ENCODE measurements at places on chromosomes 13 and 19. TPM values are rescaled to one million over a fixed set of nuclear protein-coding genes. Genes with fewer than 3 reads are reported as not detected.

DNA sequence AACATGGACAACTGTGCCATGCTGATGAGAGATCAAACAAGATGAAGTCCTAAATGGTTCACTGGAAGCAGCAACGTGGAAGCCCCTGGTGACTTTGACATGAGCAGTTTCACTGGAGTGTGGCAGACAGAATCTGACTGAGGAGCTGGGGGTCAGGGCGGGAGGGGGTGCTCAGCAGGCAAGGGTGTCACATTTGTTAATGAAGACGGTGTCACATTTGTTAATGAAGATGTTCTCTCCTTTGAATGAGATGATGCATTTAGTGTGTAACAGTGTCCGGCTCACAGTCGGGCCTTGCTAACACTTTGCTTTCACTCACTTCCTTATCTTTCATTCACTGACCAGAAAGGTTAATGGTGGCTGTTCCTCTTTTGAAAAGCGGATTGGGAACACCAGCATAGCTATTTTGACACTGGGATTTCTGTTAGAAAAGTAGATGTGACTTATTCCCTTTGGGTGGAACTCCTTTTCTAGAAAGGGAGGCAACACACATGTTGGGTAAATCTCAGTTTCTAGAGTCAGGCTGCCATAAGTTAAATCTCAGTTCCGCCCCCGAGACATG lies 693.7 kb downstream of the UQCRFS1 start:
- no peak for DNase-seq

GRCh38 chr19:41263850-41264580 lies at the start of gene HNRNPUL1:
HNRNPUL1 (plus strand) TSS chr19:41264372; CDS start chr19:41264504, 132 bp downstream.
- DNase-seq = peak; percentile 98

DNA sequence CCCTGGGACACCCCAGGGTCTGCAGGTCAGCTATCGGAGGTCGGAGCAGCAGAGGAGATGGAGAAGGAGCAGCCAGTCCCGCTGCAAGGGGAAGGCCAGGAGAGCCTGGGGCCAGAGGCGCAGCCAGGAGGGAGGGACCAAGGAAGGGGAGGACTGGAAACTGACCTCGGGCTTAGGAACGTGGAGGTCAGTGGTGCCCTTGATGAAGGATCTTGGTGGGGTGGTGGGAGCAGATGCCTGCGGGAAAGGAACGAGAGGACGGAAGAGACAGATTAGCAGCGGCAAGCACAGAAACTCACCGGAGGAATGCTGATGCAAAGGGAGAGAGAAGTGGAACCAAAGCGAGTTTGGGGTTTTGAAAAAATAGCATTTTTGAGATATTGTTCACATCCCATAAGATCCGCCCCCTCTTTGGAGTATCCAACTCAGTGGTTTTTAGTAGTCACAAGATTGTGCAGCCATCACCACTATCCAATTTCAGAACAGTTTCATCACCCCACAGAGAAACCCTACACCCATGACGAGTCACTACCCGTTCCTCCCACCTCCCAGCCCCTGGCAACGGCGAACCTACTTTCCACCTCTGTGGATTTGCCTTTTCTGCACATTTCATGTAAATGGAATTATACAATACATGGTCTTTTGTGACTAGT lies 22.1 kb downstream of the PLEKHF1 start:
- DNase-seq = no peak

Gene ZFP14
- total RNA-seq = 6.7 TPM

DNA sequence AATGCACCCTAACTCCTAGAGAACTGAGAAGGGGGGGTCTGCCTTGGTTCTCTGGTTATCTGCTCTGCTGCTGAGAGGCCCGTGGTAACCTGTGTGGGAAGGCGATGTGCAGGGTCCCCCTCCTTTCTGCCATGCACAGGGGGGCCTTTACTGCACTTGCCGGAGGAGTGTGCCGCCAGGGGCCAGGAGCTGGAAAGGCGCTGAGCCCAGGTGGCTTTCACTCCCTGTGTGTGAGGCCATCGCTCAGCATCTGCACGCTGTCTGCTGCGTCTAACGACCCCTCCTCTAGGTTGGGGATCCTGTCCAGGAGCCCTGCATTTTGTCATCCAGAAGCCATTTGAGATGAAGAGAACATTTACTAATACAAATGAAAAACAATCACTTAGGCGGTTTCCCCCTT lies 37.0 kb upstream of the TEX29 start:
- DNase-seq = no peak

- no peak for DNase-seq
Measured at GRCh38 chr13:31965361-31966066, 66.1 kb upstream of the FRY start.

Gene TNFSF13B
- total RNA-seq = 3.1 TPM

DNA sequence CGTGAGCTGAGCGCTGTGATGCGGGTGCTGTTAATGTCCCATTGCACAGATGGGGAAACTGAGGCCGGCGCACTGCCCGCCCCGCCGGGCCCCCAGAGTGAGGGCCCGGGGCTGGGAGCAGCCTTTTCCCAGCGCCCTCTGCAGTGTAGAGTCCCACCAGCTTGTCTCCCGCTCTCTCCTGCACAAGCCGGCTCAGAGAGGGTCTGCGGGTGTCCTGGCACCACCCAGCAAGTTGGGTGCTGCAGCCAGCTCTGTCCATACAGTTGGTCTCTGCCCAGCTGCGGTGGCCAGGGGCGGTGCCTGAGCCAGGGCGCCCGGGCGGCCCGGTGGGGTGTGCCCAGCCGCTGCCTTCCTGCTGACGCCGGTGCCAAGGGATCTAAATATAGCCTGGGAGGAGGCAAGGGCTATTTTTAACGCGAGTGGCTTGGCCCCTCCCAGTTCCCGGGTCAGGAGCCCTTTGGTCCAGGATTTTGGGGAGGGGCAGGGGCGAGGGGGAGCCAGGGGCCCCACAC lies 19.3 kb downstream of the GADD45B start:
- peak; percentile 96 for DNase-seq

Gene PNMA8B
- total RNA-seq = under 0.01 TPM

GRCh38 chr19:2110822-2111221 lies 14.1 kb downstream of the IZUMO4 start:
- DNase-seq = no peak

DNA sequence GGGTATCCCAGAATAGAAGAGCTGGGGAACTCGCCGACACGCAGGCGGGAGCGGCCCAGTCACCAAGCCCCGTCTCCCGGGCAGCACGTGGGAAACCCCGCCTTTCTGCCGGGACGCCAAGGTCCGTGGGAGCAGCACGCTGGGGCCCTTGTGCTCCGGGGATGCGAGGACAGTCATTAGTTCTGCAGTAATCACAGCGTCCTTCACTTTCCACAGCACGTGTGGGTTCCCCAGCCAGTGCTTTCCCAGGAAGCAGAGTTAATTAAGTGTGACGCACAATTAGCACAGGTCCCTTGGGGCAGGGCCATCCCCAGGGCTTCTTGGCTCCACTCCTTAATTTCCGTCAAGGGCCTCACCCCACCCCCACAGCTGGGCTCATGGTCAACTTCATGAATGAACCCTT lies 64.3 kb upstream of the C13orf46 start:
- DNase-seq = no peak

Gene POSTN
- 25.9 TPM for total RNA-seq

- no peak for DNase-seq
Measured at GRCh38 chr13:111482806-111483620, 162.6 kb downstream of the TEX29 start.

DNA sequence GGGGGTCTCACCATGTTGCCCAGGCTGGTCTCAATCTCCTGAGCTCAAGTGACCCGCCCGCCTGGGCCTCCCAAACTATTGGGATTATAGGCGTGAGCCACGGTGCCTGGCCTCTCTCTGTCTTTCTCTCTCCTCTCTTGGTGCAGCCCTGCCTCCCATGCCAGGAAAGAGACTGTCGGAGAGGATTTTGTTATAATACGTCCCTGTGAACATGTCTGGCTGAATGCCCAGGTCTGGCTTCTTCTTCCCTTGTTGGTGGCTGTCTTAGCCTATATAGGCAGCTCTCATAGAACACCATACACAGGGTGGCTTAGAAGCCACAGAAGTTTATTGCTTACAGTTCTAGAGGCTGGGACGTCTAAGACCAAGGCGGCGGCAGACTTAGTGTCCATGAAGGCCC lies 46.4 kb downstream of the PEX11G start:
- DNase-seq = no peak

Gene LRRC63
- total RNA-seq = not detected

DNA sequence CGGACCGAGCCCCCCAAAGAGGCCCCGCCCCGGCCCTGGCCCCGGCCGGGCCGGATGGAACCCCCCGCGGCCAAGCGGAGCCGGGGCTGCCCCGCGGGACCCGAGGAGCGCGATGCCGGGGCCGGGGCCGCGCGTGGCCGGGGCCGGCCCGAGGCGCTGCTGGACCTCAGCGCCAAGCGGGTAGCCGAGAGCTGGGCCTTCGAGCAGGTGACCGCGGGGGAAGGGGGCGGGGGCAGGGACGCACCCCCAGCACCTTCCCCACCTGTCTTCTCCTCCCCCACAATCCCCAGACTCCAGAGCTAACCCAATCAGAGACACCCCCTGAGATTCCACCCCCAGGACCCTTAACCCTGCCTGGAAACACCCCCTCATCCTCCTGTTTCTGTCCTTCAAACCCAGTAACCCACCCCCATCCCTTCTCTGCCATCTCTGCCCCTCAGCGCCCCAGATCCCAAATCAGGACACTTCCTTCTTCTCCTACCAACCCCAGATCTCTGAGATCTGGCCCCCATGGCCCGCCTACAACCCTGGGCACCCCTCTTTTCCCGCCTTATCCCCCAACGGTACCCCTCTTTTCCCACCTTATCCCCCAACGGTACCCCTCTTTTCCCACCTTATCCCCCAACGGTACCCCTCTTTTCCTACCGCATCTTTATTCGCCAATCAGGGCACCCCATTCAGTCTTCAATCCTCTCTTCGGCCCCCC lies 505 bp downstream of the ZSWIM4 start:
- DNase-seq = peak; percentile 79

DNA sequence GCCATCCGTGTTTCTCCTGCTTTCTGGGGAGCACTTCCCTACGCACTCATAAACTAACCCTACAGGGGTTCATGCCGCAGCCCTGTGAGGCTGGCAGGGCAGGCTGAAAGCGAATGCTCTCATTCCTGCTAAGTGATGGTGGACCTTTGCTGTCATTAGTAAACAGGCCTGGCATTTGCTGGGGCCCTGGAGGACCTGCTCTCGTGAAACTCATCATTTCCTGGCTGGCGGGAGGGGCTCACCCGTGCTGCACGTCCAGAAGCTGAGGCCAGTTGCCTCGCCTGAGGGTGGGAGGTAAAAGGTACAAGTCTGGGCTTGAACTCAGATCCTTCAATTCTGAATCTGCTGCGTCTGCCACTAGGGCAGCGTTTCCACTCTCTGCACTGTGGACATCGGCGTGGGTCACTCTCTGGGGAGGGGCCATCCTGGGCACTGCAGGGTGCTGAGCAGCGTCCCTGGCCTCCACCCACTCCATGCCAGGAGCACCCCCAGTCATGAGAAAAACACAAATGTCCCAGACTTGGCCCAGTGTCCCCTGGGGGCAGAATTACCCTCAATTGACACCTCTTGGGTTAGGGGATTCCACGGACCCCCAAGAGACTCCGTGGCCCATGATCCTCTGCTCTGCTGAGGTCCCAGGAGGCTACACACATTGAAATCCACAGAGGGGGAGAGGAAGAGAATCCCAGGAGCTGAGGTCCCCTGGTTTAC lies 7.0 kb downstream of the MOB3A start:
- DNase-seq = no peak

Gene MEX3D
- total RNA-seq = 32.1 TPM

DNA sequence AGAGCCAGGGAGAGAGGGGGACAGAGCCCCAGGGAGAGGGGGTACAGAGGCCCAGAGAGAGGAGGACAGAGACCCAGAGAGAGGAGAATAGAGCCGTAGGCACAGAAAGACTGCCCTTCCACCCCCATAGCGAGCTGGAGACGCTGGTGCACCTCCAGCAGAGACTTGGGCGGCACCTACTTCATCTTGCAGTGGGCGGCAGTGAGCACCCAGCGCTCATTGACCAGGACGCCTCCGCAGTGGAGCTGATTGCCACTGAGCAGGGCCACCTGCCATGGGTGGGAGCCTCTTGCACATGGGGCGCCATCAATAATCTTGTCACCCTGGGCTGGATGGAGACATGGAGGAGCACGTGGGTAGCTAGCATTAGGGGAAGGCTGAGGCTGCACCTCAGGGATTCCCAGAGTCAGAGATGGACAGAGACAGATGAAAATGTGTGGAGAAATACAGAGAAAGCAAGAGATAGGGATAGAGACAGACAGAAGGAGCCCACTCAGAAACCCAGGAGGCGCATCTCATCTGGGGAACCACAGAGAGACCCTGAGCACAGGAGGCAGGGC lies 2.0 kb downstream of the KLK7 start:
- no peak for DNase-seq

Gene TNFSF9
- not detected for total RNA-seq

DNA sequence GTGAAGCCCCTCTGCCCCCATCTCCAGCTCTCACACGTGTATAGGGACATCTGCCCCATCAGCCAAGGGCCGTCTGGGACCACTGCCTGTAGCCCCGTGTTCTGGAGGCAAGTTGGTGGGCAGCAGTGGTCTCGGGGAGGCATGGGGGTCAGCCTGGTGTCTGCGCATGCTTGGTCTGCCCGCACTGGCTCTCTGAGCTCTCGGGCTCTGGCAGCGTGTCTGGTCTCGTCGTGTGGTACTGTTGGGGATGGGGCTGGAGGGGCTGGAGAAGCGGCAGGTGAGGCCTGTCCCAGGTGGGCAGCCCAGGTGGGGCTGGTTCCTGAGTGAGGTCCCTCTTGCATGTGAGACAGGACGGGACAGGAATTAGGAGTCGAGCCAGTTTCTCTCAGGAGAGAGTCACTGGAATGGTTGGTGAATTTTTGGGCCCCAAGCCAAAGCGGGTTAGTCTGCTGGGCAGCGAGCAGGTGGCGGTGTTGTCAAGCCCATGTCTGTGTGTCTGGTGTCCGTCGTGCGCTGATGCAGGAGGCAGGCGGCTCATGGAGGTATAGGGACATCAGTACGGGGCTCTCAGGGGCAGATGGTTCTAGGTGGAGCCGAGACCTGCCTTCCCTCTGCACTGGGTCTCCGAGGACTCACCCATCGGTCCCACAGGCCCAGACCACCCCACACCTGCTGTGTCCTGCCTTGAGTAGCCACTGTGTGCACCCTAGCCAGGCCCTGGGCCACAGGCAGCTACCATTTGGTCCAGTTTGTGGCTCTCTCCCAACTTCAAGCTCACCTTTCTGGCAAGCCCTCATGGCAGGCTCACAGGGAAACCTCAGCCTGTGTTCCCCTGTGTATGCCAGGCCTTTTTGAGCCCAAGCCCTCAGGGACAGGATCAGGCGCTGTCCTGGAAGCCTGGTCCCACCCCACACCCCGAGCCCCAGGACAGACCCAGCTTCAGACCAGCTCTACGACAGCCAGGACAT lies 18.2 kb downstream of the COMP start:
- no peak for DNase-seq

Gene ZNF493
- total RNA-seq = 100.0 TPM

GRCh38 chr19:6674868-6675305 lies 4.9 kb upstream of the TNFSF14 start:
- DNase-seq = peak; percentile 75

DNA sequence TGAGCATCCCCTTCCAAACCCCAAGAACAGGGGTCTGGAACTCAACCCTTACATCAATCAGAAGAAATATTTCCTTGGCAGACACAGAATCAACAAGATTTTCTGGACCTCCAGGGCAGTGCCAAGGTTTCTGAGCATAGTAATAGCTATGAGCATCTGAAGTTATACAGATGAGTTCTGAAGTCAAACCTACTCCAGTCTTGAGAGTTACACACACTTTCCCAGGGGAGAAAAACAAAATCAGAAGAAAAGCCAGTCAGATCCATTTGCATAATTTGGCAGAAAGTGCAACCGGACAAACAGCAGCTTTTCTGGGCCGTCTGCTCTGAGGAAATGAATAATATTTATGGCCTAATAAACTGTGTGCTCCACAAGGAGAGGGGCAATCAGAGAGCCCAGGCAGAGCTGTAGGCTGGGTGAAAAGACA lies 93.1 kb downstream of the KL start:
- no peak for DNase-seq

- DNase-seq = peak; percentile 85
Measured at GRCh38 chr19:35458731-35459391, 10.8 kb downstream of the FFAR2 start.

GRCh38 chr19:13718733-13719132 lies 45.6 kb upstream of the MRI1 start:
- DNase-seq = no peak
